HFFc6 (cell line): ENCODE measurements at places on chromosomes 1 and 21.

DNA sequence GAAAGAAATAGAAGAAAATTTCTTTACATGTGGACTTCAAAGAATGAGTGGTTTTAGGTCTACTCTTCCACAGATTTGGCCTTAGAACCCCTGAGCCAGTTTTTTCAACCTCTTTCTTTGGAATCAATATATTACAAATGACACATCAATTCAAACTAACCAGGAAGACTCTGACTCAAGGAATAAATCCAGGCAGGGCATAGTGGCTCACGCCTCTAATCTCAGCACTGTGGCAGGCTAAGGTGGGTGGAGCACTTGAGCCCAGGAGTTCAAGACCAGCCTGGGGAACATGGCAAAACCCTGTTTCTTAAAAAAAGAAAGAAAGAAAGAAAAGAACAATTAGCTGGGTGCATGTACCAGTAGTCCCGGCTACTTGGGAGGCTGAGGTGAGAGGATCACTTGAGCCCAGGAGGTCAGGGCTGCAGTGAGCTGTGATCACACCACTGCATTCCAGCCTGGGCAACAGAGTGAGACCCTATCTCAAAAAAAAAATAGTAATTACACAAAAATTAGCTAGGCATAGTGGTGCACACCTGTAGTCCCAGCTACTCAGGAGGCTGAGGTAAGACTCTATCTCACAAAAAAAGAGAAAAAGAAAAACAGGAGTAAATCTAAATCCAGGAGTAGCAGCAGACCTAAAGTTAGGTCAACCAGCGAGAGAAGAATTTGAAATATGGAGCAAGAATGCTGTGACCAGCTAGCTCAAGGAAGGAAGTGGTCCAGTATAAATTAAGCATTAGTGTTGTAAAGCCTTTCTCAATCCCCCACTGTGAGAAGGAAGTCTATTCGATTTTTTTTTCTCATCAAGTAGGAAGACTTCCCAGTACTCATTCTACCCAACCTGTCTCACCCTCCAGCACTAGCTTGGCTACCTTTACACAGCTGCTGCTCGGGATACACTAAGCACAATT lies 1.9 kb downstream of the SORT1 start:
- DNase-seq = peak; percentile 31

GRCh38 chr21:46472246-46472645 lies 13.6 kb downstream of the DIP2A start:
- no peak for DNase-seq

DNA sequence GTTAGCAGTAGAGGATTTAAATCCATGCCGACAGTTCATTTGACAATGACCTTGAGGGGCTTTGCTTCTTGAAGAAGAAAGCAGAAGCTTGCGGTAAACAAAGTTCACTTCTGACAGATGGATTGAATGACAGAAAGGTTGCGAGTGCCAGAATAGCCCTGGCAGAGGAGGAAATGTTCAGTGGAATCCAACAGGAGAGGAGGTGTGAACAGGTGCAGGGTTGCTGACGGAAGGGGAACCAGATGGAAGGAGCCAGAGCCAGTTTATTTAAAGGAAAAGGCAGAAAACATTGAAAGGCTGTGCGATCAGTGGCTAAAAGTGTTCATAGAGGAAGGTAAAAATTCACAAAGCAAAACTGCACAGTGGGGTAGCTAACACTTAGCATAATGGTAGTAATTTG lies 141.0 kb downstream of the SDCCAG8 start:
- no peak for DNase-seq

GRCh38 chr1:184827600-184828368 lies 73.1 kb upstream of the EDEM3 start:
- DNase-seq = peak; percentile 59

DNA sequence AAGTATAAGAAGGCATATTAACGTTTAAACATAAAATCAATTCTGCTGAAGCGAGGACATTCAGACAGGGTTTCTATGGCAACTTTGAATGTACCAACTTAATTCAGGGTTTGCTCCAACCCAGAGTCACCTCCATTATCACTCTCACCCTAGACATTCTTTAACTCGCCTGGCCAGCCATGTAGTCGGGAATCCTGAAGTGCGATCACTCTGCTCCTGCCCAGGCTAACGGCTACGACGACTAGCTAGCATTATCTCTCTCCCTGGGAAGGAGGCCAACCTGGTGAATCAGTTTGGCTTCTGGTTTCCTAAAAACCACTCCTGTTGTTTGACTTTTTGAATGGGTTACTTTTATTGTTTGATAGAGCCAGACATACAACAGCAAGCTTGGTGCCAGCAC lies 38.9 kb upstream of the ZBTB18 start:
- DNase-seq = peak; percentile 11

DNA sequence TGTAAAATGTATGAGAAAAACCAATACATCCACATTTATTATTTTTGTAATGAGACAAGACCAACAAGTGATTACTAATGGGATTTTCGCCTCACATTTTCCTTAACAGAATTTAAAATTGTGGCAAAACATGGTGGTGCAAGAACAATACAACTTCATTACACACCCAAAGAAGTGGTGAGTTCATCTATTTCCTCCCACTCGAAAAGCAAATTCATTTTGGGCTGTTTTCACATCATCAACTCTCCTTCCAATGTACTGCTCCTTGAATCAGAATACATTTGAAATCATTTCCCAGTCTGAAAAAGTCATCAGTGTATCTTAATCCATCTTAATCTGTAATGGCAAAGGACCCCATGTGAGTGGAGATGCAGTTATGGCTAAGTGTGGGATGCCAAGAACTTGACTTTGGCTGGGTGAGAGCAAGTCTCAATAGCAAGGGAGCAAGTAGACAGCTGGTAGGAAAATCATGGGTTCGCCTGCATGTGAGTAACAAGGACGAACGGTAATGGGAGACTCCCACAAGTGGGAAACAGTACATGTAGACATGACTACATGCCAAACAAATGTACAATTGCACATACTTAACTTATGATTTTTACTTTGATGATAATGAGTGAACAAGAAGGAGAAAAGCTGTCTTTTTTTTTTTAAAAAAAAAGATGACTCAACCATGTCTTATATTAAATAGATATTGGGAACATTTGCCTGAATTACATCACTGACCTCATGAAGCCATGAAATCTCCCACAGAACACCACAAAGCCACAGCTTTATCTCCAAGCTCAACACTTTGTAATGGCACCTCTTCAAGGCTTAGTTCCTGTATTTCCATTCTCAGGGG lies 46.0 kb downstream of the RUNX1 start:
- peak; percentile 53 for DNase-seq

GRCh38 chr1:211328866-211329475 lies 2.3 kb downstream of the TRAF5 start:
- no peak for DNase-seq

DNA sequence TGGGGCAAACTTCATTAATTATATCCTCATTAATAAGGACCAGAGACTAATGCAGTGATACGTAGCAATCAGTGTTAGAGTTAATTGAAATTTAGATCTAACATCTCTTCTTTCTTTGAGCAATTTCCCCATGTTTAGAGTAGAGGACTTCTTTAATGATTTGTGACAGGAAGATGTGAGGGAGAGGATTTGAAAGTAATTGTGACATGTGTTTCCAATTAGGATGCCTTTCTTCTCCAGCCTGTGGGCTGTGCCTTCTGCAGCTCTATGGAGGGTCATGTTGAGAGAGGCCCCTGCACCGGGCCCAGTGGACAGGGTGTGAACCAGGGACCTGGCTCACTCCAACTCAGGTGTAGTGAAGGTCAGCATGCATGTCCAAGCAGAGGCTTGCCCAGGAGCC lies 103.0 kb downstream of the GREM2 start:
- peak; percentile 39 for DNase-seq

DNA sequence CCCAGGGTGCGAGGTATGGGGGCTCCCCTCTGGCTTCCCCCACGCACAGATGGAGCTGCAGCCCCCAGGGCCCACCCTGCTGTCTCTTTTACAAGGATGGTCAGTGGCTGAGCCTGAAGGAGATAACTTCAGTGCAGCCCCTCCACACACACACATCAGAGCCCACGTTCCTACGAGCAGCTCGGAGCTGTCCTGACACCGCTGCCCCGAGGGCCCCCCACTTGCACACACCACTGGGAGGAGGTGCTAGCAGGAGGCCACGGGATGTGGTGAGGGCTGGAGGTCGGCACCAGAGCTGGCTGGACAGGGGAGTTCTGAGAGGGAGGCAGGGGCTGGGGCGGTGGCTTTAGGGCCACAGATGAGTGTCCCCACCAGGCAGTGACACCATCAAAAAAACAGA lies 53.9 kb downstream of the MORN1 start:
- DNase-seq = no peak

DNA sequence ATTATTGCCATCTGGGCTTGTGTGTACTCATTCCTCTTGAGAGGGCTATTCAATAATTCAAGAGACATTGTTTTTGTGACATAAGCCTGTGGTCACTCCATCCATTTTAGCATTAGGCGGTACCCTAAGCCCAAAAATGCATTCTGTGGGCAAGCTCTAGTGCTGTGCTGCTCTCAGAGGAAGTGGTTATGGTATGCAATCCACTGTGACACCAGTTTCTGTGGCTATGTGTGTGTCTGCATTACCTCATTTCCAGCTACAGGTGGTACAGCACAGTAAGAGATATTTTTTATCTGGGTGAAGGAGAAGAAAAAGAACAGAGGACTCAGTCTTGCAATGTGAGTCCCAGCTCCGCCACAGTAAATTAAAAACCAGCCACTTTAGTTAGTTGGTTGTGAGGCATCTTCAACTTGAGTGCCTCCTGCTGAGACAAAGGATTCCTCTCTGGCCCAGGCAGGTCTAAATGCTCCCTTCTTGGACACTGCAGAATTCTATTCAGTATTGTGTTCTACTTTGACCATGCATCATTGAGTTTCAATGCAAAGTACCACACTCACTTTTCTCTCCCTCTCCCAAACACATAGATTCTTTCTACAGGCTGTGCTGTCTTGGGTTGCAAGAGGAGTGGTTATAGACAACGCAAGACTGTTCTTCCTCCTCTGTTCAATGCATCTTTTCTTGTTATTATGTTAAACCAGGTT lies 777.8 kb upstream of the BRINP3 start:
- DNase-seq = no peak

DNA sequence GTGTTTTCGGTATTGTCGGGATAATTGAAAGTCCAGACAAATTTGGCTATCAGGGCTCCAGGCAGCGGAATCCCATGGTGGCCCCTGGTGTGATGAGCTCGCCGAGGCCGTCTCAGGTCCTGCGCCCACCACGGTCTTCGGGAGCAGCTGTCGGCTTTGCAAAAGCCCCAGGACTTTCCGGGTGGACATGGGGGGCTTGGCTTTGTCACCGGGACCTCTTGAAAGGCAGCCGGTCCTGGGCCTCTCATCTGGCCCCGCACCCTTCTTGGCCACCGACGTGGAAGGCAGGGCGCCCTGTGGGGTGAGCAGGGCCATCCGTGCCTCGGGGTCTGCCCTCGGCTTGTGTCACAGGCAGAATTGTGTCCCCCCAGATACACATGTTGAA lies 87.1 kb upstream of the ACTRT2 start:
- DNase-seq = no peak

- DNase-seq = no peak
These were observed 63.6 kb downstream of the RUNX3 start for GRCh38 chr1:24866211-24867083.

- DNase-seq = no peak
These were observed 15.0 kb downstream of the KCNQ4 start for GRCh38 chr1:40798366-40799281.
